ENCODE measurements at places on chromosomes 4 and X. TPM values are rescaled to one million over a fixed set of nuclear protein-coding genes. Genes with fewer than 3 reads are reported as not detected.

The FGG gene
- 11.2 TPM for total RNA-seq

The NCAPG gene
- total RNA-seq: 6.6 TPM

The ARX gene
- total RNA-seq: 0.26 TPM

The MGST2 gene
- total RNA-seq: 60.8 TPM

DNA sequence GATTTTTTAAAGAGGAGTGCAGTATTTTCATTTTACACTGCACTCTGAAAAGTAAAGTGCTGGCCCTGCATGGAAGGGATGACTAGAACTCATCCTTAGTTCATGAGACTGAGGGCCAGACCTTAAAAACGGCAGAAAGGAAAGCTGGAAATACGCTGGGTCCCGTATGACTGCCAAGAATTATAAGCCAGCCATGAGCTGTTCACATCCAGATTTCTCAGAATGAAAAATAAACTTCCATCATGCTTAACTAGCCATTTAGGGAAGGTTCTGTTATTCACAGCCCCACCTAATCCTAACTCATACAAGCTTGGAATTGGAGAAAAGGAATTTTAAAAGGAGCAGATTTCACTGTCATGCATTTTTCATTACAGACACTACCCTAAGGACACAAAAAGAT lies 894.4 kb downstream of the FAT4 start:
- no peak for DNase-seq

DNA sequence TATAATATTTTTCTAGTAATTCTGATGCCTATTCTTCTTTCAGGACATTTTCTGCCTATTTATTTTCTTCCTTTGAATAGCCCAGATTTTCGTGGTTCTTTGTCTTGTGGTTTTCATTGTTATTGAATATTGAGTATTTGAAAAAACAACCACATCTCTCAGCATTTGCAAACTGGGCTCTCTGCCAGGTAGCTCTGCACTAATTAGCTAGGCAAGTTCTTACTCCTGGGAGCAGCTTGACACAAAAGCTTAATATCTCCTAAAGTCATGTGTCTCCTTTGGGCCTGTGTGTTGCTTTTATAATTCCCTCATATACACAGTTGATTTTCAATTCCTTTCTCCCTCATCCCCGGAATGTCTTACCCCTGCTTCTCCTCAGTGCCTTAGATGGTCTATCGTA lies 413.5 kb upstream of the GRIA3 start:
- no peak for DNase-seq

- no peak for DNase-seq
These were observed 47.2 kb upstream of the TMEM33 start for GRCh38 chr4:41887821-41888686.

DNA sequence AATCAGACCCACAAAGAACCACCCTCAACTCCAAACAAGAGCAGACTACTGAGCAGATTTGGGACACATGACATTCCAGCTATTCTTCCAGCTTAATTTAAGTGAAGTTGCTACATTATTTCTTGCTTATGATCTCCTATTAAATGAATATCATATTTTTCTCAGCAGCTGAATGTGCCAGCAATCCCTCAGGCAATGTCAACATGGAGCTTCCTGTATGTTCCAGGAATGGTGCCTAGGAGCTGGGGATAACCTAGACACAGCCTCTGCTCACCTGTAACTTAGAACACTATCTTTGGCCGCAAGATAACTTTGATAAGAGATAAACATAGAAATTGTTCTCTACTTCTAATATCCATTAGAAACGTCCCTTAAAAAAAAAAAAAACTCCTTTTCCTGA lies 274.4 kb upstream of the RASGEF1B start:
- no peak for DNase-seq

GRCh38 chr4:20890761-20891160 lies 190.5 kb downstream of the PACRGL start:
- DNase-seq: no peak

- DNase-seq: no peak
These were observed 11.7 kb downstream of the PITX2 start for GRCh38 chr4:110610940-110611831.

DNA sequence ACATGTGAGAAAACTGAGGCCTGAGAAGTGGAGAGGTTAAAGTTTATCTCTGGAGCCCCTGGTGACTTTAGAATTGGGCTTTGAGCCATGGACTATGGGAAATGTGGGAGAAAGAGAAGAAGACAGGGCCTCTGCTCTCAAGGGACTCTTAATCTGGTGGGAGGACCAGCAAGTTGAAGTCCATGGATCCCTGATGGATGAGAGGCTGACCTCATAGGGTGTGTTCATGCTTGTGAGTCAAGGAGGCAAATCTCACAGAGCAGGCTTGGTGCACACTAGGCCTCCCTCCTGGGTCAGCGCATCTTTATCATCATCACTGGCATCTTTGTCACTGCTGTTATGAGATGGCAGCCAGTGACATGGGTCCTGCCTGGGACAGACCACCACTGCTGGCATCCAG lies 211.9 kb downstream of the AFAP1 start:
- DNase-seq: no peak

GRCh38 chrX:47206316-47206715 lies 12.2 kb upstream of the CDK16 start:
- DNase-seq: no peak

DNA sequence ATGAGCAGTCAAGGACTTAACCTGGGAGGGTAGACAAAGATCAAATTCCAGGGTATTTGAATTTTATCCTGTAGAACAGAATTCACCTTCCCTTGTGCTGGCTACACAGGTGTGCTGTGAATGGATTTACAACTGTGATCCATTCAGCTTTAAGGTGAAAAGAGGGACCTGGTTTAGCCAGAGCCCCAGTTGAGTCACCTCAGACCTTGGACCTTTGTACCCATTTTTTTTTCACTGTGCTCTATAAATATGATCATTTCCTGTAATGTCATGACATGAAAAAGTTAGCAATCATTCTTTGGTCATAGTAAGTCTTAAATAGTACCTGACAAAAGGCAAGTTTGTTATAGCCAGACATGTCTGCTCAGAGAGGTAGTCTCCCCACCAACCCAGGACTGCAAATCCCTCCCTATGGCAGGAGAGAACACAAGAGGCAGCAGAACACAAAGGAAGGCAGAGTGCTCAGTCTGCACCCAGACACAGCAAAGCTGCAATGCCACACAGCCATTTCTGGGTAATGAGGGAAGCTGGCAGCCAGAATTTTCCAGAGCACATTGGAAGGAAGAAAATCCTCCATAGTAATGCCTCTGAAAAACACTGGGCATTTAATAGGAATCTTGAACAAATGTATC lies 77.9 kb downstream of the CXXC4 start:
- DNase-seq: no peak

GRCh38 chrX:53599781-53600396 lies 86.6 kb downstream of the HUWE1 start:
- no peak for DNase-seq

DNA sequence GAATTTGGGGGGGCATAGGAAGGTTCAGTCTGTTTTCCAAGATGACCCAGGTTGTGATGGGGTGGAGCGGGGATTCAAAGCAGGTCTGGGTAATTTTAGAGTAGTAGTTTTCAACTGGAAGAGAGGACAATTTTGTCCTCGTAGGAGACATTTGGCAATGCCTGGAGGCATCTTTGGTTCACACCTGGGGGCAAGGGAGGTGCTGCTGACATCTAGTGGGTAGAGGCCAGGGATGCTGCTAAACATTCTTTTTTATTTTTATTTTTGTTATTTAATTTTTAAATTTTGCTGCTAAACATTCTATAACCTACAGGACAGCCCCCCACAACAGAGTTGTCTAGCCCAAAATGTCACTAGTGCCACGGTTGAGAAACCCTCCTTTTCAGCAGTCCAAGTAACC lies 1.9 kb downstream of the RAB9A start:
- DNase-seq: no peak

- DNase-seq: no peak
These were observed 227.4 kb downstream of the SLC7A11 start for GRCh38 chr4:138014590-138015288.

DNA sequence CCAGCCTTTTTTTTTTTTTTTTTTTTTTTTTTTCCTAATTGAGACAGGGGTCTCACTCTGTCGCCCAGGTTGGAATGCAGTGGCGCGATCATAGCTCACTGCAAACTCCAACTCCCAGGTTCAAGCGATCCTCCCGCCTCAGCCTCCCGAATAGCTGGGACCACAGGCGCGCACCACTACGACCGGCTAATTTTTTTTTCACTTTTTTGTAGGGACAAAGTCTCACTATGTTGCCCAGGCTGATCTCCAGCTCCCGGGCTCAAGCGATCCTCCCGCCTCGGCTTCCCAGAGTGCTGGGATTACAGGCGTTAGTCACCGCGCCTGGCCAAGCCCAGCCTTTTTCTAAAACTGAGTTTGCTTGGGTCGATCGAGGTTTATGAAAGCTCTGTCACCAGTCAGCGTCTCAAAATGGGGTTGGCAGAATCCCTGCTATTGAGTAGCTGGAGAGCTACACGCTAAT lies 1.3 kb upstream of the OTUD5 start:
- no peak for DNase-seq

DNA sequence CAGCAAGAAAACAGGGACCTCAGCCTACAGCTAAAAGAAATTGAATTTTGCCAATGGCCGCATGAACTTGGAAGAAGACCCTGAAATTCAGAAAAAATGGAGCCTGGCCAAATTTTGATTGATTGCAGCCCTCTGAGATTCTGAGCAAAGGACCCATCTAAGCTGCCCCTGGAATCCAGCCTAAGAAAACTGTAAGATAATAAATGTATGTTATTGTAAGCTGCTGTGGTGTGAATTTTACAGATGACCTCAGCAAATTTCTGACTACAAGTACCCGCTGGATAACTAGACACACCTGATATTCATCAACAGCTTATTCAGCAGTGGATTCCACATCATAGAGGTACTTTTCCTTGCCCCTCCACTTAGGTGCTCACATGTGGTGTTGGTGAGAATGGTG lies 119.5 kb upstream of the EPHA5 start:
- DNase-seq: no peak

DNA sequence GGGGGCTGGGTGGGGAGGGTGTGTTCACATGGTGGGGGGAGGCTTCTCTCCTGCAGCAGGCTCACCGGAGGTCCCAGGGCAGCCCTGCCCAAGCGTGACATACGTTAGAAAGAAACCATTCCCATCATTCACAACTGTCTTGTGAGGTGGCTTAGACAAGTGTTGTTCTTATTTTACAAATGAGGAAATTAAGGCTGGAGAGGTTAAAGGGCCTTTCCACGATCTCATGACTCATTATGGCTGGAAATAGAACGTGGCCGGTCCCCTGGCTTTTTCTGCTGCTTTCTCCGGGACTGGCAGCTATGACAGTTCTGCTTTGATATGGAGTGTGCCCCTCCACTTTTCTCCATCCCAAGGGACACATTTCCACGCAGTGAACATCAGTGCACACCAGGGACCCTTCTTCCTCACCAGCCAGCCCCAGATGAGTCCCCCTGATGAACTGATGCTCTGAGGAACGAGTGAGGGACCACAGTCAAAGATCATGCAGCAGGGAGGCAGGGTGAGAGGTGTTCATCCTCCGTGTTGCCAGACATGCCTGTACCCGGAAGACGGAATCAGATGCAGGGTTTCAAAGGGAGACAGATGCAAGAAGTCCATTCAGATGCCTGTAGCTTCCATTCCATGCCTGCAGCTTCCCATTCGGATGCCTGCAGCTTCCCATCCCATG lies 64.0 kb upstream of the ACSL1 start:
- DNase-seq: no peak

All from left lung (tissue), 14 donors.